ENCODE measurements at places on chromosomes 2 and 18. TPM values are rescaled to one million over a fixed set of nuclear protein-coding genes. Genes with fewer than 3 reads are reported as not detected.

The EFR3B gene
- 0.12 TPM for total RNA-seq

The LYG2 gene
- not detected for total RNA-seq

The CYS1 gene
- not detected for total RNA-seq

GRCh38 chr2:212213191-212213590 is 325.4 kb downstream of the ERBB4 start:
- no peak for DNase-seq

The EPB41L3 gene
- 0.57 TPM for total RNA-seq

DNA sequence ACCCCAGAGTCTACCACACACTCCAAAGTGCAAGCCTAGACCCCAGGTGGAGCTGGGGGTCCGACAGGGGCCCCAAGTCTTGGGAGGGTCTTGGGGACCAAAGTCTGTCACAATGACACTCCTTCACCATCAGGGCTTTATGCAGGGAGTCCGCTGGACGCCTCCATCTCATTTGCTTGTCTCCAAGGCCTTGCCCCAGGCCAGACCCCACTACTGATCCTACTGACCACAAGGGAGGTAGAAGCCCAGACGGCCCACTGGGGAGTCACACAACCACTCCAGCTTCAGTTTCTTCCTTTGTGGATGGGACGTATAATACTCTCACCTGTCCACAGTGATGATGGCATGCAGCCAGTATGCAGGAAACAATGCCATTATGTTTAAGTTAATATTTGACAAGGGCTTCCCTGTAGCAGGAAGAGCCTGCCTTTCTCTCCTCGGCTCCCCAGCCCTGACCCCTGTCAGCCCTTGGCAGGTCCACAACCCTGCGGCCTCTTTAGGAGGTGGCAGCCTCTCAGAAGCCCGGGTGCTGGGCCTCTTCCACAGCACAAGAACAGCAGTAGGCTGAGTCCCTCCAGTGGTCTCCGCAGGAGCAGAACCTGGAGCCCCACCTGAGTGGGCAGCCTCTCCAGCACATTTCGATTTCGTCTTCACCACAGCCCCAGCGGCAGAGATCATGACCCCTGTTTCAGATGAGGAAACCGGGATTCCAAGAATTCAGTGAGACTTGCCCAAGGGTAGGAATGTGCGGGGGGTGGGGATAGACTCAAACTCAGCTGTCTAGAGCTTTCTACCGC is 6.5 kb downstream of the BIN1 start:
- no peak for DNase-seq

- peak; percentile 22 for DNase-seq
These were observed 41.5 kb downstream of the YPEL5 start for GRCh38 chr2:30188292-30188691.

DNA sequence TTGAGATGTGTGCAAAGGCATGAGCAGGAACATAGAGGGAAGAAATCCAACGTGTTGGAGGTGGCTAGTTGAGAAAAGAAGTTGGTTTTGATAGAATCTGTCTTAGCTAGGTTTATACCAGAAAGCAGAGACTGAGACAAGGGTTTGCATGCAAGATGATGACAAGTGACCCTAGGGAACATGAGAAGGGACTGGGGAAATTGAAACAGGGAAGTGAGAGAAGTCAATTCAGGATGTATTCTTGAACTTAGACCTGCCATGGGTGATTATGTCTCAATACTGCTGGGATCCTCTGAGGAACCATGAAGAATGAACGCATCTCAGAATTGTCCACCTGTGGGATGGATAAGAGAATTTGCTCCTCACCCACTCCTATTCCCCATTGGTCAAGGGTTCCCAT is 20.5 kb downstream of the IL36A start:
- peak; percentile 17 for DNase-seq

DNA sequence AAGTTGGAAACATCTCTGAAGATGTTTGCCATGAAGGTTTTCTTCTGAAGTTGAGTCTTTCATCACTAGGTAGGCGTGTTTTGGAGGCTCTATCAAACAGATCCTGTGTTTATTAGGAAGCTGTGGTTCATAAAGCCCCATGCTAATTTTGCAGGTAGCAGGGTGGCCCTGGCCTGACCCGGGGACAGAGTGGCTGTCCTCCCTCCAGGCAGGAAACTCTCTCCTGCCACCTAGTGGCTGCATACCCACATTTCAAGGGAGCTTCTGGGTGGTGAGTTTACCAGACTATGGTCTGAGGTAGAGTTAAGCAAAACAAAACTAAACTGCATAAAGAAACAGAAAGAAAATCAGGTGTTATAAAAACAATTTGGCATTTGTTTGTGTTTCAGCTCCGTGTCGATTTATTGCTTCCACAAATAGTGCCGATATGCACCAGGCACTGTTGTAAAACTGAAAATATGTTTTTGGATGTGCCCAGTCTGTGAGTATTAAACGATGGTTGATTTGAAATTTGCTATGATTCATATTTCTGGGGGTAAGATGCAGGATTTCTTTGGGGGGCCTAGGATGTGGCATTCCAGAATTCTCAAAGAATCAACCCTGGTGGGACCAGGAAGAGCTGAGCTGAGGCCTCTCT is 26.0 kb upstream of the IL37 start:
- peak; percentile 65 for DNase-seq

DNA sequence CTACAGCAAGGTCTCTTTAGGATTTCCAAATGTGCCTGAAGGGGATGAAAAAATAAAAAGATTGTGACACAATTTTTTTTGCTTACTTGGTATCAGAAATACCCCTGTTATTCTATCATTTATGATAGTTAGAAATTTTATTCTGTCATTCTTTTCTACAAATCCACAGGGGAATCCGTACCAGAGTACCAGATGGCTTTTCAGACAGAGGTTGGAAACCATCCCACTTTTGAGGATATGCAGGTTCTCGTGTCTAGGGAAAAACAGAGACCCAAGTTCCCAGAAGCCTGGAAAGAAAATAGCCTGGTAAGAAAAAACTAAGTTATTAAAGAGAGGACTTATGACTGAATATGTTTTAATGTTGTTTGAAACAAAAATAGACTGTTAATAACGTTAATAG is 92.6 kb upstream of the FAM117B start:
- DNase-seq: no peak
